ENCODE measurements at places on chromosomes 12 and 14.
A peak's percentile ranks its signal among the peaks of the same experiment; 100 is the strongest.

DNA sequence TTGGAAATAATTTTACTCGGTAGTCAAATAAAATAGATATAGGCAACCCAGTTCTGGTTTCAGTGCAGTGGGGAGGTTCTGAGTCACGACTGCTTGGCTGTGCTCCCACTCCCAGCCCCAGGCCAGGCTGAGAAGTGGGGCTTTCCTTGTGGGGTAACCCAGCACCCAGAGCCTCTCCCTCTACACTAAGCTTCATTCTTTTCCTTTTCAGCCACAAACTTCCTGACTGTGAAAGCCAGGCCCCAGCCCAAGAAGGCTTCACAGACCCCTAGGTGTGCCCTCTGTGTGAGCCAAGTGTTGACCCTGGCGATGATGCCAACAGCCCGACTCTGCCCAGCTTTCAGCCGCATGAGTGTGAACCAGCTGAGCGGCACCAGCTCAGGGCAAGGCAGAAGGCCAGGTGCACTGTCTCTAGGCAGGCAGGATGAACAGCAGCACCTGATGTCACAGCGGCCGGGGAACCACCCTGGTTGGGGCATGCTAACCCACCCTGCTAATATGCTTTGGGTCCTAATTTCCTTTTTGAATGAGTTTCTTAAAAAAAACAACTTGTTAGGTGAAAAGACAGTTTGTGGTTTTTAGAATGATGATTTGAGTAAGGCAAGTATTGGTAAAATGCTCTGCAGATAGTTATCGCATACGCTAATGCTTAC is 42.2 kb upstream of the ATP23 start:
- peak; percentile 87 for DNase-seq

DNA sequence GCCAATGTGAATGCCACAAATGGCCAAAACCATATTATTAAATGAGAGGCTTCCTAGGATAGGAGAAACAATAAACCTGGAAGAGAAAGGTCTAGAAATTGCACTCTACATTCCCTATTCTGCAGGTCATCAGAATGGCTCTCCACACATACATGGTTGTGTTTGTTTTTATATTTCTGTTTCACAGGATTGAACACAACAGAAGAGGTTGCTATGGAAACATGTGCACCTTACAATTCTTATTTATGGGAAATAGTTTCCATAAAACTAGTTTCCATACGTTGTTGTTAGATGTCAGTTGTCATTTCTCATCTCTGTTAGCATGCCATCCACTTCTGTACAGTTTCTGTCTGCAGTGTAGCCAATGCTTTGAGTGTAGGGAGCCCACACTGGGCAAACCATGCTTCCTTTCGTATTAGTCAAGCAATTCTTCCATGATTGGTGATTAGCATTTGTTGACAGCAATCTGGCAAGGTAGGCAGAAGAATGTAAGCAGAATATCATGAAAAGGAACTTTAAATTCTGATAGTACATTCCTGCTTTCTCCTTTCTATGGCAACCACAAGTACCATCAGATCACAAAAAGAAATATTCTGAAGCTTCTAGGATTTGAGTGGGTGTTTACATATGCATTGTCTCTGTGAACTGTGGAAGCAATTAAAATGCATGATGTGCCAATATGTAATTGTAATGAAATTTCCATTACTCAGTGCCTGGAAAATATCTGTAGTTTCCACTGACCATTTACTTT is 141.6 kb upstream of the AVPR1A start:
- DNase-seq = no peak

- DNase-seq = no peak
Measured at GRCh38 chr12:62299617-62300016, 39.4 kb downstream of the USP15 start.

- no peak for DNase-seq
Measured at GRCh38 chr12:63276537-63277365, 125.8 kb upstream of the AVPR1A start.

DNA sequence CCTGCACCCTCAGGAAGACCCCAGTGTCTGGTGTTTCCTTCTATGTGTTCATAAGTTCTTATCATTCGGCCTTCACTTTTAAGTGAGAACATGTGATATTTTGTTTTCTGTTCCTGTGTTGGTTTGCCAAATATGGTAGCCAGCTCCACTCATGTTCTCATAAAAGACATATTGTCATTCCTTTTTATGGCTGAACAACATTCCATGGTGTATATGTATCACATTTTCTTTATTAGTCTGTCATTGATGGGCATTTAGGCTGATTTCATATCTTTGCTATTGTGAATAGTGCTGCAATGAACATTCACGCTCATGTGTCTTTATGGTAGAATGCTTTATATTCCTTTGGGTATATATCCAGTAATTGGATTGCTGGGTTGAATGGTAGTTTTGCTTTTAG is 645.1 kb downstream of the SLC16A7 start:
- DNase-seq = no peak

GRCh38 chr12:53055471-53056266 is 5.8 kb downstream of the TNS2 start:
- DNase-seq = no peak

DNA sequence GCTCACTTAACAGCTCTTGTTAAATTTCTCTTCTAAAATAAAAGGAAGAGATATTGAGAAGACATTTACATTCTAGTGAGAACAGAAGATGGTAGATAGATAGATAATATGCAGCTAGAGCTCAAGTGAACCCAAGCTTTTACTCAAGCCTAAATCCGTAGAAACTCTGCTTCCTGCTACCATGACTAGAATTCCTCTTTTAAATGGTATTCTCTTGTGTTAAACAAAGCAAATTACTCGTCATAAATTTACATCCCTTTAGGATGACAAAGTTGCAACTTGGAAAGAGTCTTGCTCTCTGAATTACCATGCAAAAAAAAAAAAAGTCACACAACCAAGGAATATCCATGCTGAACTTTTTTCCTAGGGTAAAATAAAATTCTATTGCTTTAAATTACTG is 160.7 kb upstream of the LRFN5 start:
- DNase-seq = no peak

DNA sequence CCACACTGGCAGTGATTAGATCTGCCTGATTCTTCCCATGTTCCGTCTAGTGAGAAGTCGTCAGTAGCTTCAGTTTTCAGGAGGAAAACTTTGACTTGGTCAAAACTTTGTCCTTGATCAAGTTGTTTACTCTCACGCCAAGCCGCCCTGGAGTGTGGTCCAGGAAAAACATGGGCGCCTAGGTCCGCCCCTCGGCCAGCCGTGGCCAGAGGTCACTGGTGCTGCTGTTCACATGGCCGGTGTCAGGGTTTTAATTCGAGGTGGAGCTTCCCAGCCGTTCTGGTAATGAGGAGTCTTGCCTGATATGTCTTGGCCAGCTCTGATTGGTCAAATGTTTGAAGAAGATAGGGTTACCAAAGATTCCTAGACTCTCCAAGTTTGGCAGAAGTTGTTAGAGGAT is 71.5 kb downstream of the PPP2R5C start:
- no peak for DNase-seq

DNA sequence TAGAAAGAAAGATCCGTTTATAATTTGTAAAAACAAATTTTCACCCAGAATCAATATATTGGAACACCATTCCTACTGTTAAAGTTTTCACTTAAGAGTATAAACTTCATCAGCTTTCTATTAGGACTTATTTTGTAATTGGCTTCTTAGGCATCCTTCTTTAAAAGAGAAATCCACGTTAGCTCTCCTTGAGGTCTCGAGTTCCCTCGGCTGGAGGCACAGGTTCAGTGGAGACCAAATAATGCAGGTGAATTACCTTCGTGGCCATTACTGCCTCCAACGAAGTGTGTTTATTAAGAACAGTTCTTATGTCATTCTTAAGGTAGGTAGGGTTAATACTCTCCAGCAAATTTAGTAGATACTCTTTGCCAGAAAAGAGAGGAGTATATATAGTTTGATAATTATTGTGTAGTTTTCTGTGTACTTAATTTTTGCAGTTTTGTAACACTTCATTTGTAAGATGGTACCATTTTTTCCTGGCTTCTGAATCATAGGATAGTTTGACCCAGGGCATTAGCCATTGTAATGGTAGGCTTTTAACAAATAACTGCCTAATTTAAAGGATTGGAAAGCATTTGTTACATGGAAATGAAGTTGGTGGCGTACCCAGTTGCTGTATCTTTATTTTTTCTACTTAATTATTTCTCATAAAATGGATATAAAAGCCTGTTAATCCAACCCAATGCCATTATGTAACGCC is 2.2 kb downstream of the CALM1 start:
- no peak for DNase-seq

GRCh38 chr12:47707905-47708543 is 2.2 kb upstream of the RPAP3 start:
- no peak for DNase-seq

- DNase-seq = no peak
Measured at GRCh38 chr14:90520326-90520725, 123.5 kb downstream of the CALM1 start.

GRCh38 chr12:32115404-32116104 is 8.9 kb downstream of the BICD1 start:
- no peak for DNase-seq

DNA sequence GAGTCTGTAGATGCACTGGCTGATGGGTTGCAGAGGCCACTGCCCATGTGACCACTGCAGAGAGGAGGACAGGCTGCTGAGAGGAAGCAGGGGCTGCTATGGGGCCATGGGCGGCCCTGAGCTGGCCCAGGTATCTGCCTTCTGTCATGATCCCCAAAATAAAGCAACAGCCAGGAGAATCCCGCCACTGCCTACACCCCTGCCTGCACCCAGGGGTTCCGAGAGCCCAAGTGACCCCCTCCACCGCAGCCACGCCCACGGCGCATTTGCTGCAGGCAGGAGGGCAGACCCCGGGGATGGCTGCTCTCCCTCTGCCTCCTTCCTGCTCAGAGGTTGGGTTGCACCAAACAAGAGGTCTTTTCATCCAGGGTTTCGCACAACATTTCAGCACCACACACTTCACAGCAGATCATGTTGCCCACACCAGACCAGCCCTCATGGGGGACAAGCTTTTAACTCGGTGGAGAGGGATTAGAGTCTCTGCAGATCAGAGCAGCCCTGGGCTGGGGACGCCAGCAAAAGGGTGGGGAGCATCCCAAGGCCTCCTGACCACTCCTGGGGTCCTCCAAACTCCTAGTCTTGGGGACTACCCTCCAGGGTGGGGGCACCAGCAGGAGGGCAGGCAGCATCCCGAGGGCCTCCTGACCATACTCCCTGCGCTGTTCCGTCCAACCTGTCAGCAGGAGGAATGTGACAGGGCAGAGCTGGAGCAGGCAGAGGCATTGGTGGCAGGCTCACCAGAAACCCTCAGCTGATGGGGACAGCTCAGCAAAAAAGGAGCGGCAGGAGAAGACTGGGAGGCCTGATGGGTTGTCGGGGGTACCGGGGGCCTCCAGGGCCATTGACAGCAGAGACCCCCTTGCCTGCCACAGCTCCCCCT is 14.1 kb downstream of the CCDC85C start:
- no peak for DNase-seq

DNA sequence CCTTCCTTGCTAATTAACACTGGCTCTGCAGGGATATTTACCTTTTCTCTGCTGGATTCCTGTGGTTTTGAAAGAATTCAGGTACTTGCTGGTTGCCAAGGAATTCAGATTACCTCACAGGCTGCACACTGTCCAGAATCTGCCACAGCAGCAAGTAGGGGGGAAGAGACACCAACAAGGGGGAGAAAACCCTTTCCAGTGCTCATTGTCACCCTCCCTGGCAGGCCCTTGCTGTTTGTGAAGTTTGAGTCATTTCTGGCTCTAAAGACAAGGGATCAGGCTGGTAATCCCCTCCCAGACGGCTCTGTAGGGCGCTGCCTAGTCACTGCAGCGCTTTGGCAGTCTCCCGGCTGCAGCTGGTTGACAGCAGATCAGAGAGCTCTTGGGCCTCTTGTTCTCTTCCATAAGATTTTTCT is 50.8 kb downstream of the TTLL5 start:
- no peak for DNase-seq

GRCh38 chr14:50762931-50763300 is 68.0 kb downstream of the NIN start:
- no peak for DNase-seq

GRCh38 chr12:52027085-52027843 is 20.5 kb downstream of the TAMALIN start:
- DNase-seq = no peak

- DNase-seq = peak; percentile 55
Measured at GRCh38 chr12:3777206-3777809, 24.4 kb upstream of the CRACR2A start.

DNA sequence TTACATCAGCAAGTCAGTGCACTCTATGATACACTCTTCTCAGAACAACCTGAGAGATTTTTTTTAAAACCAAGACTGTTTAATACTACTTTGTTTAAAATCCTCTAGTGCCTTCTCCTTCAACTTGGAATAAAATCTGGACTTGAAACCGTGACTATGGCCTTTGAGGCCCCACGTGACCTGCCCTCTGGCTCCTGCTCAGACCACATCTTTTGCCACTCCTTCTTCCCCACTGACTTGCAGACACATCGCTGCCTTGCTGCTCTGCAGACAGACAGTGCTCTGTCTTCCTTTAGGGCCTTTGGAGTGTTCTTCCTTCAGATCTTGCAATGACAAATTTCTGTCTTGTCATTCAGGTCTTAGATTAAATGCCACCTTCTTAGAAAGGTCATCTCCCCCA is 48.5 kb downstream of the TTC8 start:
- DNase-seq = no peak

DNA sequence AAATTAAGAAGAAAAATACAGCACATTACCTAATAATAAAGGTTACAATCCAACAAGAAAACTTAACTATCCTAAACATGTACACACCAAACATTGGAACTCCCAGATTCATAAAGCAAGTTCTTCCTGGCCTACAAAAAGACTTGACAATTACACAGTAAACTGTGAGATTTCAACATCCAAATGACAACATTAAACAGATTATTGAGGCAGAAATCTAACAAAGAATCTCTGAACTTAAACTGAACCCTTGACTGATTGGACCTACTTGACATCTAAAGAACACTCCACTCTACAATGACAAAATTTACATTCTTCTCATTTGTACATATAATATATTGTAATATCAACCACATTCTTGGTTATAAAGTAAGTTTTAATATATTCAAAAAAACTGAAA is 1341.3 kb downstream of the LRFN5 start:
- DNase-seq = no peak

DNA sequence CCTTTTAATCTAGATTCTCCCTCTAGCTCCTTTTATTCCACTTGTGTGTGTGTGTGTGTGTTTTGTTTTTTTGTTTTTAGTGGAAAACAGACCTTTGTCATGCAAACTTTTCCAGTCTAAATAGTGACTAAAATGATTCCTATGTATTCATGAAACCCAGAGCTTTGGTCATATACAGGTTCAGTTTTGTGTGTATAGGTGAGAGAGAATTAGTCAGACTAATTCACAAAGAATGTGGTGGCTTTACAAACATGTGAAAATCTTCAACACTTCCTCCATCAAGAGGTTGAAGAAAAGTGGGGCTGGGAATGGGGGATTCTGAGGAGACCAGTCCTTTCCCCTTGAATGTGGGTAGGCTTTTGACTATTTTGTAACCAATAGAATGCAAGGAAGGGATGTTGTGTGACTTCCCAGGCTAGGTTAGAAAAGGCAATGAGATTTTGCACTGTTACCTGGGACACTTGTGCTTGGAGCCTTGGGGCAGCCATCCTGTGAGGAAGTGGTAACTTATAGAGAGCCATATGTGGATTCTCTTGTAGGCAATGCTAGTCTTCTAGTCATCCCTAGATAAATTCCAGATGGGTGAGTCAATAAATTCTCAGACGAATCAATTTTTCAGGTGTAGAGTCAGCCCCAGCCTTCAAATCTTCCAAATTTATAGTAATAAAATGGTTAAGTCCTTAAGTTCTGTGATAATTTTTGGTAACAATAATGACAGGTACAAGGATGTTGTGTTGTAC is 236.1 kb downstream of the CEP128 start:
- no peak for DNase-seq
